ENCODE measurements at places on chromosomes 16 and 17.

GRCh38 chr17:77205396-77206125, 64.8 kb downstream of the SEC14L1 start:
- no peak for DNase-seq

DNA sequence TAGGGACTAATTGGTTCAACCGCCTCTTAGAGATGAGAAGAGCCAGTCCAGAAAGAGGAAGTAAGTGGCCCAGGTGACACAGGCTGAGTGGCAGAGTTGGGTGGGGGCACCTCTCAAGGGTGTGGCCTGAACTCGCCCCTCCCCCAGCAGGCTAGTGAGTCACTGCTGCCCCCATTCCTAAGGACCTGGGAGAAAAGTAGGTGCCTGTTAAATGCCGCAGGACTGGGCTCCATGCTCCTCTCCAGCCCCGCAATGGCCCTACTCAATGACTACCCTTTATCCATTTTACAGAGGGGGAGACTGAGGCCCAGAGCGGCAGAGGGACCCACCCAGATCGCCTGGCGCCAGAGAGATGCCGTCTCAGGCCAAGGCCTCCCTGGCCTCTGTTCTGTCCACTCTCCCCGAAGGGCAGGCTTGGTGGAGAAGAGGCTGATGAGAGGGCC, 8.1 kb downstream of the TMEM235 start:
- DNase-seq: no peak

DNA sequence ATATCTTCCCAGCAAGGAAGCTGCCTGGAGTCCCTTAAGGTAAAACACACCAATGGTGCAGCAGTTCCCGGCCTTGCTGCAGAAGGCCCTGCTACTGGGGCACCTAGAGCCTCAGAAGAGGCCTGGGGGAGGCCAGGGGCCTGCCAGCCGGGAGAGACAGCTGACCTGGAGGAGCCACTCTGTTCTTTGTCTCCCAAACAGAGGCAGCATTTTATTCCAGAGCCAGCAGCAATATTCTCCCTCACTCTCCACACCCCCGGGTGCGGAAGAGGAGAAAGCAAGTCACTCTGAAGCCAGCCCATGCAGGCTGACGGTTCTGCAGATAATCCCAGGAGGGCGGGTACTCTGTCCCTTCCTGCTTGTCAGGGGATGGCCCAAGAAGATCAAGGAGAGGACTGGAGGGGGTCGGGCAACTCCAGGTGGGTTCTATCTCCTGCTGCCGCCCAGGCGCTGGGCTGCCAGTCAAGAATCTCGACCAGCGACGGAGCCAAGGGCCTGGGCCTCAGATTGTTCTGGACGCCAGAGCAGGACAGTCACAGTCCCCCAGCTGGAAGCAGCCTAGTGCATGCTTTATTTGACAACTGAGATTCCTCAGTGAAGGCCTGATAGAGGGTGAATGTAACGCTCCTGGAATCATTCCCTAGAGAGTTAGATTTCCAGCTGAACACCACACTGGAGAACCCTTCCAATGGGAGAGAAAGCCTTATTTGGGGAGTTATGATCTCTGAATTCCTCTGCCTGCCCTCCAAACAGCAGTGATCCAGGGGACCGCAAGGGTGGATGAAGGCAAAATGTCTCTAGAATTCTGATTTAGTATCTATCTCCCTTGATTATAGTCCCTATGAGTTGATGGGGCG, 1.1 kb upstream of the KIFC3 start:
- DNase-seq: no peak

DNA sequence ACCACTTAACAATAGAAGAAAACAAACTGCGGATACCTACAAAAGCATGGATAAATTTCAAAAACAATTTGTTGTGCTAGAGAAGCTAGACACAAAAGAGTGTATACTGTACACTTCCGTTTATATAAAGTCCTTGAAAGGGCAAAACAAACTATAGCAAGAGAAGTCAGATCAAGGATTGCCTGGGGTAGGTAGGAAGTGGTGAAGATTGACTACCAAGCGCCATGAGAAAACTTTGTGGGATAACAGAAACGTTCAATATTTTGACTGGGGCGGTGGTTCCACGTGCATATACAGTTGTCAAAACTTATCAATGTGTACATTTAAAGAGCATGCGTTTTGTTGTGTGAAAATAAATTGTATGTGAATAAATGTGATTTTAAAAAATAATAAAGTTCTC, 55.6 kb upstream of the CCL2 start:
- DNase-seq: no peak

DNA sequence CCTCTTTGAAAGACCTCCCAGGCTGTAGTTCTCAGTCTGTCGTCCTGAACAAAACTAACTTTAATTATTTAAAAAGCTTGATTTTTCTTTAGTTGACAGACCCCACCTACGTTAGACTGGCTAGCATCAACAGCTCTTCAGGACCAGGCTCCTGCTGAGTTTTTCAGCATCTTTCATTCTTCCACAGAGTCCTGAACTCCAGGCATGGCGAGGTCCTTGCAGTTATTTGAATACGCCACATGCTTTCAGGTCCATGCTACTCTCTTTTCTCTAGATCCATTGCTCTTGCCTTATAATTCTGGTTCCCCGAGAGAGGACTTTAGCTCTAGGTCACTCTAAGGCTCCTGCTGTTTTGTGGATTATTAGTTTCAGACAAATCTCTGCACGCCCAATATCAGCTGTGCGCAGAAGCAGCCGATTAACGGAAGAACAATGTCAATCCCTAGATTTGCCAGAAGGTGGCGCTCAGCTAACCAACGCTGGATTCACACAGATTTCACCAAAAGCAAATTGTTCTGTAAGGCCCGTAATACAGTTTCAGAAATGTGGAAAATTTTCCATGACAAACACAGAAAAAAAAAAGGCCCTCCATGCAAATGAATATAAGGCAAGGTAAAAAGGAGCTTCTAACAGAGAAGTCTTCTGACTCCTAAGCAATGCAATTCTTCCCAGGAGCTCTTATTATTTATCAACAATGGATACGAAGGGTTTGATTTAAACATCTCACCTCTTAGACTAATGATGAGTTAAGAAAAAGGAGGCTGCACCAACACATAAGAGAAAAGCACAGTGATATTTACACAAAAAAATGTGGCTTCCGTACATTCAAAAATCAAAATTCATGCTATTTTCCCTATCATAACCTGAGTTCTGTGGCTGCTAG, 33.5 kb upstream of the BCO1 start:
- DNase-seq: no peak

GRCh38 chr17:79888811-79889634, 49.8 kb upstream of the CBX4 start:
- no peak for DNase-seq

DNA sequence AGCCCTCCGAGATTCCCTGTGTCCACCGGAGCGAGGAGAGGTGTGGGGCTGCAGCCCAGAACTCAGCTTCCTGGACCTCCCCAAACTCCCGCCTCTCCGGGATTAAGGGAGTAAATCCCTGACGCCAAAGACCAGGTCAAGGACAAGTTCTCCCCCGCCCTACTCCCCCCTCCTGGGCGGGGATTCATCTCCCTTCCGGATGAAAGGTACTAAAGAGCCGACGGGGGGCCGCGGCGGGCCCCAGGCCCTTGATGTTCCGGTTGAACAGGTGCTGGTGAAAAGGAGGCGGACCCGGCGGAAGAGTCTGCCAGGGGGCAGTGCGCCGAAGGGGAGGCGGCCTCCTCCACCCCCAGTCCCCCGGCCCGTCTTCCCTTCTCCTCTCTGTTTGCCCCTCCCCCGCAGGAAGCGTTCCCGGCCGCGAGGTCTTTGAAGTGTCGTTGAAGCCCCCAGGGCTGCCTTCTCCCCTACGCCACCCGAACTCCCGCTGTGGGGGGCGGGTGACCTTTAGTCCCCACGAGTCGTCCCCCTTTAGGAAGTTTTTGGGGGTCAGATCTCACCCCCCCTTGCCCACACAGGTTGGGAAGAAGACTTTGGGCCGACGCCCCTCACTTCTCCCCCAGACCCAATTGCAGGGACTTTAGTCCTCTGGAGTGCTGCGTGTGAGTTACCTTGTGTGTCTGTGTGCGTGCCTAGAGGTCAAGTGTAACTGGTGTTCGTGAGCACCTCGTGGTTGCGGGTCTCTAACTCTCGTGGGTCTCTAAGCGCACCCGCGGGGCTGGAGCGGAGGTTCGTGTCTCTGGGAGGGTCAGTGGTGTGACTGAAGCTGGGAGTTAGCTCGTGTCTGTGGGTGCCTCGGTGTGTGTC, 1.1 kb upstream of the MLLT6 start:
- peak; percentile 90 for DNase-seq

DNA sequence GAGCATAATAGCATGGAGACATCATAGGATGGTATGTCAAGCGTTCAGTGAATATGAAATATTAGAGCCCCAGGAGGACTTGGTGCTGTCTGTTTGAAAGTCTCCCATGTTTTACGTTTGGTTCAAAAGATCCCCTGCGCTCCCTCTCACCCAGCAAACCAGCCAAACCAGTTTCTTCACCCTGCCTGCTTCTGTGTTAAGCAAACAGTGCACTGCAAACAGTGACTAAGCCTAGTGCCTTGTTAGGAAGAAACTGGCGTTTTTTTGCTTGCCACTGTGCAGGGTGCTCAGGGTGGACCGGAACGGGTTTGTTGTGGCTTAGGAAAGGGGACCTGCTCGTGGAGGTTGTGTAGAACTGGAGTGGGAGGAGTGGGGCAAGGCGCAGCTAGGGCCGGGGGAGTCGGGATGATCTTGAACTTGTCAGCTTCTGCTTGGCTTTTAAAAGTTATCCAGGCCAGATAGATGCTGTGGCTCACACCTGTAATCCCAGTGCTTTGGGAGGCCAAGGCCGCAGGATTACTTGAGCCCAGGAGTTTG, 7.7 kb downstream of the CDH1 start:
- DNase-seq: no peak

GRCh38 chr16:3171855-3172593, 16.0 kb upstream of the OR1F1 start:
- peak; percentile 88 for DNase-seq

- DNase-seq: peak; percentile 9
Measured at GRCh38 chr16:2712063-2712441, 8.0 kb downstream of the PRSS27 start.

DNA sequence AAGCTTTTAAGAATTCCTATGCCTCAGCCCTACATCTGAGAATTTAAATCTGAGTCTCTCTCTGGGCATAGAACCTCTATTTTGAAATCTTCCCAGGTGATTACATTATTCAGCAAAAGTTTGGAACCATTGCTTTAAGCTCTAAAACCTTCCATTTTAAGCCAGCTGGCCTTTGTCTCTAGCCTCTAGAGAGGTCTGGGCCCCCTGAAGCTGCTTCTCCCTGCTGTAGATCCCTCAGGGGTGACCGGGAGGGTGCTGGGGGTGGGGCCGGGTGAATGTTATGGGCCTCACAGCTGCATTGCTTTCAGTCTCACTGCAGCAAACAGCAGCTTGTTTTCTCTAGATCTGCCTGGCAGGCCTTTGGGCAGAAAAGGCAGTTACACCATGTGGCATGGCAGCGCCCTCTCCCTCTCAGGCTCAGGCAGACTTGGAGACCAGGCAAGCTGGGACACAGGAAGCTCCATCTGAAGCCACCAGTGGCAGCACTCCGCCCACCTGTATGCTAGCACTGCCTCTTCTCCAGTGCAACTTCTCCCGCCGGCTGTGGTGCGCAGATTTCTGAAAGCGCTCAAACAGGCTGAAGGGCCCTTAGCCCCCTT, 66.3 kb downstream of the MPRIP start:
- no peak for DNase-seq

- peak; percentile 82 for DNase-seq
Measured at GRCh38 chr17:81101614-81102306, 63.5 kb upstream of the PVALEF start.

DNA sequence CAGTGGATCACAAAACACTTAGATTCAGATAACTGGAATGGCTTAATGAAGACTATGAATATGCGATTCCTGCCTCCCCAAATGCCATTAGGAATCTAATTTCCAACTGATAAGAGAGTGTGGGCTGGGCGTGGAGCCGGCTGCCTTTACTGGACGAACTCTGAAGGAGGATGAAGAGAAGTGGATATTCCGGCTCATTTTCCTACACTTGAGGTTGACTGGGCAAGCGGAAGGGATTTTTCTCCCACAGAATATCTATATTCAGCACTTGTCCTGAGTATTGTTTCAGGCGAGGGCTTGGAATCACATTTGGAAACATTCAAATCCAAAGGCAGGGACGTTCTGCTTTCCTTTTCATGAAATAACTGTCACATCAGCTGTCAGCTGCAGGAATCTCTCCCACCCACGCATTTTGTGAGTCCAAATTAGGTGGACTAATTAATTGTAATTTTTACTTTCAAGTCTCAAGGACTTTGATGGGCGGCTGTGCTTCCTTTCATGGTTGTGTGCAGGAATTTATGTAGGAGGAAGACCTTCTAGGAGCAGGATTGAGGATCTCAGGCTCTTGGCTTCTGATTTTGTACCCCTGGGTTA, 138.5 kb downstream of the PITPNC1 start:
- DNase-seq: no peak

DNA sequence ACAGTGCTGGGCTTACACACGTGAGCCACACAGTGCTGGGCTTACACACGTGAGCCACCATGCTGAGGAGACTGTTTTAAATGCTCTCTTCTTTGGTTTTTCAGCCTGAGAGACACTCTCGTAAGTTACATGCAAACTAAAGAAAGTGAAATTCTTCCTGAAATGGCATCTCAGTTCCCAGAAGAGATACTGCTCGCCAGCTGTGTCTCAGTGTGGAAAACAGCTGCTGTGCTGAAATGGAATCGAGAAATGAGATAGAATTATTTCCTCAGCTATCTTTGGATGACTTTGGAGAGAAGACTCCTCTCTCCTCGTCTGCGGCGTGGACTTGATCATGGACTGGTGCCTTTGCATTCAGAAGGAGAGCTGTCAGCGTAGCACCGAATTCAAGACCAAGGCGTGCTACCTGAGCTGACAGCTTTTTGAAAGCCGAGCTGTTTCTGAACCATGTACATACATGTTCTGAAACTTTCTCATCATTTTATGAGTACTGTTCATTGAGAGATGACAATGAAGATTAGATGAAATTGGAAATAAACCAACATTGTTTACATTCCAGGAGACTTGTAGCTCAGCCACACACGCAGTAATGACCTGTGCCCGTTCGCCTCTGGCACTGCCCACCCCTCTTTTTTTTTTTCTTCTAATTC, 21.6 kb upstream of the ENDOV start:
- no peak for DNase-seq

Measured in GM06990 (cell line).